ENCODE measurements at places on chromosomes 2 and 18.

GRCh38 chr2:118459426-118459825 is 371.2 kb downstream of the INSIG2 start:
- DNase-seq, result no peak

- no peak for DNase-seq
These were observed 62.8 kb downstream of the INPP4A start for GRCh38 chr2:98507461-98507860.

DNA sequence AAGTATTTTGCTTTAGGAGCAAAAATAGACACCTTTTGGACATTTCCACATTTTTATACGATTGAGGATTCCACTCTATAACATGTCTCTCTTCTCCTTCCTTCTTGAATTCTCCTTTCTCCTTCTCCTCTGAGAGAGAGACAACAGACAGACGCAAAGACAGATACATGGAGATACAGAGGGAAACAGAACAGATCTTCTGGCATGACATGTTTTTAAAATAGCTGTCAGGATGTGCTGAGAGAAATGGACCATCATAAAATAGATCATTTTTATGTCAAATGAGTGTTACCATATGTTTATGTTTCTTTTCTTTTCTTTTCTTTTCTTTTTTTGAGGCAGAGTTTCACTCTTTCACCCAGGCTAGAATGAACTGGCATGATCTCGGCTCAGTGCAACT is 44.4 kb upstream of the ZNF532 start:
- DNase-seq, result no peak

- no peak for DNase-seq
These were observed 20.5 kb upstream of the RNF149 start for GRCh38 chr2:101329026-101329425.

DNA sequence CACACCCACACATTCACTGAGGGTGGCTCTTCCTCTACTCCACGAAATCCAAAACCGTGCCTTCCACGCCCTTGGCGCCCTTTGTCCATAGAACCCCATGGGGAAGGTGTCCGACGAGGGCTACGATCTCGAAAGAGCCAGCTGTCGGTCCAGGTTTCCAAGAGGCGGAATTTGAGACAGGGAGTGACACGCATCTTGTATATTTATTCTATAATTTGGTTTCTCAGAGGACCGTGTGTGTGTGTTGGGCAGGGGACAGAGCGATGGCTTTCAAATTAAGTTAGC is 726 bp downstream of the C2orf69 start:
- DNase-seq, result no peak

- DNase-seq, result no peak
These were observed 275.0 kb downstream of the MREG start for GRCh38 chr2:215738351-215738750.

DNA sequence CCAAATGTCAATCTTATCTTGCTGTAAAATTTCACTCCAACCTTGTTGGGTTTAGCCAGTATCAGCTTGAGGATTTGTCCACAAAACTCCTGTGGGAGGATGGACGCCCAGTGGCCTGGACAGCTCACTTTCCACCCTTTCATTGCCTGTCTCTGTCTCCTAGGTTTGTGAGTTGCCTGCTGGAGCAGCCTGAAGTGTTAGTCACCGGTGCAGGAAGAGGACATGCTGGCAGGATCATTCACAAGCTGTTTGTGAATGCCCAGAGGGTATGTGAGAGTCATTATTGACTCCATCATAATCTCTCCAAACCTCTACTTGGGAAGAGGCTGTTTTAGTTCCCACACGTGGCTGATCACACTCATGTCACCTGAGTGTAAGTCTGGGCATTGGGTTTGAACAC is 112.3 kb downstream of the RAB3GAP1 start:
- DNase-seq, result no peak

DNA sequence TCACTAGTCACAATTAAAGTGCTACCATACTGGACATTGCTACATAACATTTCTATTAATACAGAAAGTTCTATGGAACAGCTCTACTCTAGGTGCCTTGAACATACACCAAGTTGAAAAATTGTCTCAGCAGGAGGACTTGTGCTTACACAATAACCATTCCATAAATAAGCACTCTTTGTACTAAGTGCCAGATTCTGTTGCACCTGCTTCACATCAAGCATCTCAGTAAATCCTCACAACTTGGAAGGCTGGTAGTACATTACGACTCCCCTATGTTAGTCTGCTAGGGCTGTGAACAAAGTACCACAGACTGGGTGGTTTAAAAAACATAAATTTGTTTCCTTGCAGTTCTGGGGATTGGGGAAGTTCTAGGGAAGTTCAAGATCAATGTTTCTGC is 296.9 kb upstream of the NCKAP5 start:
- no peak for DNase-seq

DNA sequence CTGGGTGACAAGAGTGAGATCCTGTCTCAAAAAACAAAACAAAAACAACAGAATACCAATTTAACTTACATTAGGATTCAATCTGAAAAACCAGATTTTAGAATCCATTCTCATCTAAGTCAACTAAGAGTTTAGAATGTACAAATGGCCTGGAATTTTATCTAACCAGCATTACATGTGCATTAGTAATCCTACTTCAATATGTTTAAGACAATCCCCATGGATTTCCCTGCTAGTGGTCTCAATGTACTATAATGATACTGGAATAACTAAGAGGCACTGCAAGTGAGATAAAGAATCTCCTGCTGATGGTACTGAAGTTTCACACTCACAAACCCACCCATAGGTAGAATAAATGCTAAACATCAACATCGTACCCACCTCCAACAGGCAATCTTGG is 53.9 kb upstream of the DNER start:
- DNase-seq, result no peak

- no peak for DNase-seq
These were observed 130.3 kb upstream of the CTAGE1 start for GRCh38 chr18:22547807-22548561.

DNA sequence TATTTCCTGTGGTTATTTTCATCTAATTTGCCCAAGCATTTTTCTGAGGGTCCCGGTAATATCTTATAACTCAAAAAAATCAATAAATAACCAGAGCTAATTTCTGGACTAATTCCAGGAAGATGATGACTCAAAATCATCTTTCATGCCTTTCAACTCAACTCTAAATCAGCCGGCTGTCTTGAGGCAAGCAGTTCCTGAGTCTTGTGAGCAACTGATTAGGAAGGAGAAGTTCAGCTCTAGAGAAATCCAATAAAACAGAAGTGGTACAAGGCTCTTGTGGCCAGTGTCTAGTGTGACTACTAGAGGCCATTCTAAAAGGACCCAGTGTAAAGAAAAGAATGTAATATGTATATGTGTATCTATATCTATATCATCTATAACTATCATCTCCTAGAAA is 890.4 kb downstream of the TRIB2 start:
- no peak for DNase-seq

GRCh38 chr2:223937535-223937934 is 7.6 kb downstream of the WDFY1 start:
- DNase-seq, result no peak

DNA sequence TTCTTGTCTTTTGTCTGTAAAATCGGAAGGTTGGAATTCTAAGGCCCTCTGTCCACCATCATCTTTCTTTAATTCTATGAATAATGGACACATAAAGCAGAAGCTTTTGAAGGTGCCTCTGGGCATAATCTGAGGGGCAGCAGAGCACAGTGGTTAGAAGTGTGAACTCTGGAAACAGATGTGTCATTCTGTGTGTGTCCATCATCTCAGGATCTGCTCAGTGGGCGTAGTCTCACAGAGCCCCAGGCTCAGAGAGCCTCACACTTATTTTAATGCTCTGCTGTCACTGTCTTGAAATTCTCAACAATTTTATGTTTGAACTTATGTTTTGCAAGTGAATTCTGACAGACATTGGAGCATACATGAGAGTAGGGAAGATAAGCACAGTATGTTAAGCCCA is 31.0 kb upstream of the CCDC93 start:
- DNase-seq, result no peak

DNA sequence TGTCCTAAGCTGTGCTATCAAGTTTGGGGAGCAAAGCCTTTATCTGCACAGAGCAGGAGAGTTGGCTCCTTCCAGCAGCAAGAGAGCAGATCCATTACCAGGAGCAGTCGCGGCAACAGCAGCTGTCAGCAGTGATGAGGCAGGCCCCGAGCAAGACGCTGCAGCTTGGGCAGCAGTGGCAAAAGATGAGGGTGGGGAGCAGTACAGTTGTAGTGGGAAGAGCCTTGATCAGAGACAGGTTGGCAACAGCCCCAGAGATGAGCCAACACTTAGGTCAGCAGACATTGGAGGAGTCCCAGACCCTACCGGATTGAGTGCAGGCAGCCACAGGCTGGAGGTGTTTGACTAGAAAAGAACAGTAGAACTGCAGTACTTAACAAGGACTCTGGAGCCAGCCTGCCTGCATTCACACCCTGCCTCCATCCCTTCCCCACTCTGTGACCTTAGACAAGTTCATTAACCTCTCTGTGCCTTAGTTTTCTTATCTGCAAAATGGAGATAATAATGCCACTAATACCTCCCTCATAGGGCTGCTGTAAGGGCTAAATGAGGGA is 117.1 kb upstream of the SERTAD2 start:
- DNase-seq, result no peak

GRCh38 chr2:8876628-8877027 is 39.2 kb upstream of the KIDINS220 start:
- DNase-seq, result no peak

DNA sequence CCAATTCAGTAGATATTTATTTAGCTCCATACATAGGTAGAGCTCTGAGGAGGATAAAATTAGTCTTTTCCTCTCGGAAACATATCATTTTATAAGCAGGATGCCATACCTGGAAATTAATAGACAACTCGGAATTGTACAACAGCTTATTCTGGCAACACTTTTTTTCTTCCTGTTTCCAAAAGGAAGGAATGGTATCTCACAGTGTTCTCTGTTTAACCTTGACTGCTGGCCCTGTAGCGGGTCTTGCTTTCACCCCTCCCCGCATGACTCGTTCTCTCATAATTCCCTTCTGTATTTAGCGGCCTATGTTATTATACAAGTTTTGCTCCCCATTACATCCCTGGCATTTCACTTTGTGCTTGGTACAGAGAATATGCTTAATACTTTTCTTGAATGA is 2.5 kb upstream of the KYNU start:
- no peak for DNase-seq

- DNase-seq, result no peak
These were observed 30.3 kb downstream of the GPR75 start for GRCh38 chr2:53829273-53829979.

DNA sequence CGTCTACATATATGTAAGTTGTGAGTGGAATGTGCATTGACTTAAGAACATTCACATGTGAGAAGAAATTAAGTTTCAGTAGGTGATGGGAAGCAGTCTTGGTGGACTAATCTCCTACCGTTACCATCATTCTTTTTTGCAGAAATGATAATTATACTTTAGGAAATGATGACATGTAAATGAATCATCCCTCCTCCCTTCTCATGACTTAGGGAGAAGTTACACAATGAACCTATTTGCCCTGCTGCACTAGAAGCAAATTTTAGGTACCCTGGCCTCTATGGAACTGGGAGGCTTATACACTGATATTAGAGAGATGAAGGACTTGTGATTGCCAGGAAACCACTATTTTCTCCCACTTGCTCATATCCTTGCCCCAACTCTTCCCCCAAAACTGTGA is 214.2 kb downstream of the CALCRL start:
- no peak for DNase-seq

DNA sequence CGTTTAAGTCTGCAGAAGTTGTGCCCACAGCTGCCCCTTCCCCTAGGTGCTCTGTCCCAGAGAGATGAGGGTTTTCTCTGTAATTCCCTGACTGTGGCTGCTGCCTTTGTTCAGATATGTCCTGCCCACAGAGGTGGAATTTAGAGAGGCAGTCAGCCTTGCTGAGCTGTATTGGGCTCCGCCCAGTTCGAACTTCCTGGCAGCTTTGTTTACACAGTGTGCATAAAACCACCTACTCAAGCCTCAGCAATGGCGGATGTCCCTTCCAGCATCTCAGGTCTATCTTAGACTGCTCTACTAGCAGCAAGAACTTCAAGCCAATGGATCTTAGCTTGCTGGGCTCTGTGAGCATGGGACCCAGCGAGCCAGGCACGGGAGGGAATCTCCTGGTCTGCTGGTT is 48.1 kb downstream of the LHCGR start:
- DNase-seq, result no peak

GRCh38 chr2:48248251-48248933 is 281.6 kb upstream of the STON1 start:
- no peak for DNase-seq

DNA sequence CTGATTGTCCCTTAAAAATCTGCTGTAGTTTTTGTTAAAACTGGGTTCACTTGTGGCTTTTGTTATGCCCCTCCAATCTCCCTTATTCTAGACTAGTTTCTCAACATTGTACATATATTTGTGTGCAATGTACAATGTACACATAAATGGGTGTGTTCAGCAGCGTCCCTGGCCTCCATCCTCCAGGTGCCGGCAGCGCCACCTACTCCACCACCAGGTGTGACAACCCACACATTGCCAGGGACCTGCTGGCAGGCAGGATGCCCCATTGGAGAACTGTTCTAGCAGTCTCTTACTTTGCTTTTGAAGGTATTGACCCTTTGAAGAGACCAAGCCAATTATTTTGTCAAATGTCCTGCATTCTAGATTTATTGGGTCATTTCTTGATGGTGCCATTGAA is 75.4 kb downstream of the SH3RF3 start:
- no peak for DNase-seq

DNA sequence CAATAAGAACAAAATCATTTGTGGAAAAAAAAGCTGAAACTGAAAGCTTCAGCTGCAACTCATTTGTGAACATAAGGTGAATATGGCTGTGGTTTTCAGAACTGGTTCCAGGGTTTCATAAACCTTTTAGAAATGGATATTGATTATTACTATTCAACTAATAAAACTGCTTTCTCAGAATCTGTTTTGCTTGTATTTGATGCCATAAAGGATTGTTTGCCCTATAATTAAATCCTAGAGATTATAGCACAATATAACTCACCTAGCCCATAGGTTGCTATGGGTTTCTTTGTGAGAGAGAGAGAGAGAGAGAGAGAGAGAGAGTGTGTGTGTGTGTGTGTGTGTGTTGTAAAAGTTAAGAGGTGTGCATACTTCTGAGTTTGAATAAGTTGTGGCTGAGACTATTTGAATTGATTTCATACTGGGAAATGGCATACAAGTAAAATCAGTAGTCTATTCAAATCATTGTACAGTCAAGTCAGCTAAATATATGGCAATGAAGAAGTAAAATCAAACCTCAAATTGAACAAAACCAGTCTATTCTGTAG is 339.2 kb downstream of the ARHGAP15 start:
- no peak for DNase-seq

GRCh38 chr2:117701365-117701764 is 113.1 kb upstream of the DDX18 start:
- no peak for DNase-seq
